HFF-Myc (cell line): ENCODE measurements at places on chromosomes 16 and 17.

- no peak for DNase-seq
Measured at GRCh38 chr16:620700-621525, 9.9 kb upstream of the WFIKKN1 start.

- no peak for DNase-seq
Measured at GRCh38 chr17:35023538-35023937, 40.0 kb downstream of the RFFL start.

DNA sequence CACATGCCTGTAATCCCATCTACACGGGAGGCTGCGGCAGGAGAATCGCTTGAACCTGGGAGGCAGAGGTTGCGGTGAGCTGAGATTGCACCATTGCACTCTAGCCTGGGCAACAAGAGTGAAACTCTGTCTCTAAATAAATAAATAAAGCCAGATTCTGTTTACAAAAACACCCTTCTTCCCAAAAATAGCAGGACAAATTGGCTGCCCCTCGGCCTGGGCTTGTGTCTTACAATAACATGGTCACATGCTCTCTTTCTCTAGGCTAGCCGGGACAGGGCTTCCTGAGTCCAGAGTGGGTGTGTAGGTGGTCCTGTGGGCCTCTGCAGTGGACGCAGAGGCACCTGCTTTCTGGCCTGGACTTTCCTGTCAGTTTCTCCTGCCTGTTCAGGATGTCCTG is 3.2 kb upstream of the EDC4 start:
- DNase-seq = no peak

- no peak for DNase-seq
Measured at GRCh38 chr16:29307598-29308507, 98.7 kb downstream of the NPIPB11 start.

DNA sequence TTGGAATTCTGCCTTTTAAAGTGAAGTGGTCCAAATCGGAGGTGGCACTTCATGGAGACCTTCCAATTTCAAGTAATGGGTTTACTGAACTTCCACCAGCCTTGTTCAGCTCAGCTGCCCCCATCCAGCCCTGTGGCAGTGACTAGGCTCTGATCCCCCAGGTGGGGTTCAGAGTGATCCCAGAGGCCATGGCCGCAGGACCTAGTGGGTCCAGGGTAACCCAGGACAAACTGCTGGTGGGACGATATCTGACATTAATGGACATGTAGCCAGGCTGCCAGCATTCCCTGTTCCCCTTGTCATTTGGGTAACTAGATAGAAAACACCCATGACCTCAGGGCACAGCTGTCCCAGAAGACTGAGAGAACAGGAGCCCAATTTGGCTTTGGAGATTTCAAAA is 209.9 kb downstream of the GSG1L start:
- DNase-seq = no peak

DNA sequence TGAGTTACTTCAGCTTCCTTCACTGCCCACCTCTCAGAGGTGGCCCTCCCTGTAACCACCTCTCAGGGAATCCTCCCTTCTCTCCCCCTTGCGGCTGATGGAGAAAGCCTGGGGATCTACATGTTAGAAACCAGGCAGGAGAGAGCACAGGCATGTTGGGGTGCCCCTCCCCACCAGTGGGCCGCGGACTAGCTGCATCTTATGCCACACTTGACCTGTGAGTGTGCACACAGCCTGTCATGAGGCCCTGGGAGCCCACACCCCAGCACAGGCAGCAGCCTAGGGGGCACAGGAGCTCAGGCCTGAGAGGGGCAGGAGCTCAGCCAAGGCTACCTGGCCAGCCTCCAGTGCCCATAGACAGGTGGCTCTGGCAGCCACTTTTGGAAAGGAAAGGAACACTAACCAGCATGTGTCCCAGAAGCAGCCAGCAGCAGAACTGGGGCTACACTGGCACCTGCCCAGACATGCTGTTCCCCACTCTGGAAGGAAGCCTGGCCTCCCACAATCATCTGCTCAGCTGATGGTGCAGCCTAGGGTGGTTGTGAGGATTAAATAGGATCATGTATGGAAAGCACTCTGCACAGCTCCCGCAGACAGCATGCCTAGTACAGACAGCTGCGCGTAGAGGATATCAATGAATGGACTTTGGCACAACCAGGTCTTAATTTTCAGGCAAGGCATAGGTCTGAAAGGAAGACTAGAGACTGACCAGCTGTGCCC is 60.5 kb downstream of the TMEM132E start:
- DNase-seq = no peak

GRCh38 chr16:27771201-27771910 is 221.4 kb downstream of the KATNIP start:
- DNase-seq = no peak

DNA sequence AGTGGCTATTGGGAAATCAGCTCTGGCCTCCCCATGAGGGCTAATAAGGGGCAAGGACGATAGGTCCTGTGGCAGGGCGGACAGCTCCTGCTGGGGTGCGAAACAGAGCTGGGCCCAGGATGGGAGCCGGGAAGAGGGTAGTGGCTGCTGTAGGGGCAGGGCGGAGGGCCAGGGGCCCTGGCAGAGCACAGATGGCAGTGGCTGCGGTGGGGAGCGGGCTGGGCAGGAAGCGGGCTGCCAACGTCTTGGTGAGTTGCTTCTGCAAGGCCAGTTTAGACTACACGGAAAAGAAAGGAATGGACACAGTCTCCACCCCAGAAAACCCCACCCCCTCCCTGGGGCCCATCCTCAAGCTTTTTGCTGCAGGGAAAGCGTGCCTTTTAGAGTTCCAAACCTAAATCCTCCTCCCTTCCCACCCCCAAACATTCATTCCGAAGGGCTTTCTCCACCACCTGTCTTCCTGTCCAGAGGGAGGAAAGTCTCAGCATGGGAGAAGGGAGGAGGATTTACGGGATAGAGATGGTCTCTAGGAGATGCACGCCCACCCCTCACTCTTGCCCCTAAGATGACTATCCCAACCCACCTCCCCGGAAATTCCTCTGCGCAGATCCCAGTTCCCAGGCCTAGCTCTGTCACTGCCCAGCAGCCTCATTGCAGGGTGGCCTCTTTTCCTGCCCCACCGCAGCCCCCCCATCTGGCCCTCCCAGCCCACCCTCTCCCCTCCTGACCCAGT is 7.1 kb downstream of the NKIRAS2 start:
- DNase-seq = no peak

DNA sequence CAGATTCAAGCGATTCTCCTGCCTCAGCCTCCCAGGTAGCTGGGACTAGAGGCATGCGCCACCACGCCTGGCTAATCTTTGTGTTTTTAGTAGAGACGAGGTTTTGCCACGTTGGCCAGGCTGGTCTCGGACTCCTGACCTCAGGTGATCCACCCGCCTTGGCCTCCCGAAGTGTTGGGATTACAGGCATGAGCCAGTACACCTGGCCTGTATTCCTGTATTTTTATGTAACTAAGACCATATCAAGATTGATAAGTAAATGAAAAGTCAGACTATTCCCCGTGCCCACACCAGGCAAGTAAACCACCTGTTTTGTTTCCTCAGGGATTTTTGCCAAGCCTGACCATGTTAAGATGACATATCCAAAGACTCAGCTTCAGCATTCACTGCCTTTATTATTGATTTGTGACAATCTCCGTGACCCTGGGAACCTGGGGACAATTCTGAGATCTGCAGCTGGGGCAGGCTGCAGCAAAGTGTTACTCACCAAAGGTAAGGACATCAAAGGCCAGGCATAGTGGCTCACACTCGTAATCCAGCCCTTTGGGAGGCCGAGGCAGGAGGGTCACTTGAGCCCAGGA is 5.6 kb downstream of the MRM3 start:
- no peak for DNase-seq

GRCh38 chr16:14202697-14203096 is 131.6 kb downstream of the MRTFB start:
- DNase-seq = no peak
